ENCODE measurements at places on chromosomes 1 and 21.
A peak's percentile ranks its signal among the peaks of the same experiment; 100 is the strongest.

DNA sequence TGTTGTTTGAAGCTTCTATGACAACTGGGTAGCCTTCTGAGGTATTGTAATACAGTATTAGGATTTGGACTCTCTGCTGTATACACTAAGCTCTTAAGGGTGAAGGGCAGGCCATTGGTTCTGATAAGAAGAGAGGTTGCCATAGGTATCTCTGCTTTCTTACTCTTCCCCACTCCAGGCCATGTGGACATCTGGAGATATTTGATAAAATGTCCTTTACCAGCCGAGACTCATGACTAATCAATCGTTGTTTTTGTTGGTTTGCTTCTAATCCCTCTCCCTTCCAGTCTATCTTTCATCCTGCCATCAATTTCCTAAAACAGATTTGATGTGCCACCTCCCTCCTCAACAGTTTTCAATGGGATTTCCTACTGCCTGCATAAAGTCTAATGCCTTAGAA lies 64.6 kb upstream of the WDR26 start:
- no peak for DNase-seq

- no peak for DNase-seq
Measured at GRCh38 chr1:4177425-4178150, 277.5 kb upstream of the C1orf174 start.

DNA sequence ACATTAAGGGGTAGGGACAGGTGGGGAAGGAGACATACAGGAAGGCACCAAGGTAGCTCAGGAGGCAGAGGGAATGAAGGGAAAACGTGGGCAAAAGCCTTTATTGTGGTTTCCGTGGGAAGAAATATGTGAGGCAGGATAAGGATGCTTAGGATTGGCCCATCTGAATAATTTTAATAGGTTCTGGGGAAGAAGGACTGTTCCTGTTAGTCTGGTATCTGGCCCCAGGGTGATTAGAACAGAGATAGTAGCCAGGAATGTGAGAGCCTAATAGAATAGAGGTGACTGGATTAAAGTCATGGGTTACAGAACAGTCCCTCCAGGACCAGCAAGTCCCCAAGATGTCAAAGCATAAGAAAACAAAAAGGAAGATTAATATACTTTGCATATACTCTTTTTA lies 545.2 kb upstream of the CAMK1G start:
- DNase-seq = no peak

DNA sequence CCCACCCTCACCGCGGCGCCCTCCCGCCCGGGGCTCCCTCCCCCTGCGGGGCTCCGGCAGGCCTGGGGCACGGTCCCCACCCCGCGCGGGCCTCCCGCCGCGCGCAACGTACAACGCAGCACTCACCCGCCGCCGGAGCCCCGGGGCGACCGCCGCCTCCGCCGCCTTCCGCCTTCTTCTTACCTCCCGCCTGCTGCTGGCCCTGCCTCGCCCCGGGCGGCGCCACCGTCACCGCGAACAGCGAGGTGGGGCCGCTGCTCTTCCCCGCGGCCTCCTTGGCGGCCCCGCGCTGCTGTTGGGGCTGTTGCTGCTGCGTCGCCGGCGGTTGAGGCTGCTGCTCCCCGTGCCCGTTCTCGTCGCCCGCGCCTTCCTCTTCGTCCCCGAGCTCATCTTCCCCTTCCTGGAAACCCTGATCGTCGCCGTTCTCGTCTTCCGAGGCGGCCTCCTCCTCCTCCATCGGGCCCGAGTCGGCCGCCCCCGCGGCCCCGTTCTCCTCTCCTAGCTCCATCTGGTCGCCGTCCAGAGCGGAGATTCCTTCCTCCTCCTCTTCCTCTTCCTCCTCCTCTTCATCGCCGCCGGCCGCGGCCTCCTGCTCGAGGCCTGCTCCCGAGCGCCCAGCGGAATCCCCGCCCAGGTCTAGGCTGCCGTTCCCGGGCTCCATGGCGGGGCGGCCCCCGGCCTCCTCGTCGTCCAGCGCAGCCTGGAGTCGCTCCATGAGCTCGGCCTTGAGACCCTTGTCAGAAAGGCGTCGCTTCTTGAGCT lies 671 bp downstream of the HNRNPU start:
- DNase-seq = no peak

- DNase-seq = no peak
Measured at GRCh38 chr1:85289848-85290335, 13.5 kb upstream of the BCL10 start.

DNA sequence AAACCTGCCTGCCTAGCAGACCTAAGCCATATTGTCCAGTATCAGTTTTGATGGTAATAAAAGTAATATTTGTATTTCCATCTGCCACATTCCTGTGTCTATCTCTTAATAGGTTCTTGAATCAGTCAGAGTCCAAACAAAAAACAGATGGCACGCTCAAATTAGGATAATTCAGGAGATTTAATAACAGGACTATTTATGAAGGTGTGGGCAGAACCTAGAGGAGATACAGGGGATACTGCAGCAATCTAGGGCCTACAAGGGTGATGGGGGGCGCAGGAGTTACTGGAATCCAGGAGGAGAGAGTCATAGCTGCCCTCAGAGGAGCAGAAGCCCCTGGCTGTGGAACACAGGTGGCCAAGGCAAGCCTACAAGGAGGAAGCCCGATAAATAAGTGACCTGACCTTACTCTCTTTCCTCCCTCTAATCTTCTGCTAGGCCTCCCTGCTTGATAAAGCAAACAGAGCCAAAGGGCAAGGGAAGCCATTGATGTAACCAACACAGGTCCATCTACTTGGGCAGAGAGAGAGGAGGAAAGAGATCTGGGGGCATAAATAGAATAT lies 11.9 kb upstream of the HYI start:
- DNase-seq = no peak

DNA sequence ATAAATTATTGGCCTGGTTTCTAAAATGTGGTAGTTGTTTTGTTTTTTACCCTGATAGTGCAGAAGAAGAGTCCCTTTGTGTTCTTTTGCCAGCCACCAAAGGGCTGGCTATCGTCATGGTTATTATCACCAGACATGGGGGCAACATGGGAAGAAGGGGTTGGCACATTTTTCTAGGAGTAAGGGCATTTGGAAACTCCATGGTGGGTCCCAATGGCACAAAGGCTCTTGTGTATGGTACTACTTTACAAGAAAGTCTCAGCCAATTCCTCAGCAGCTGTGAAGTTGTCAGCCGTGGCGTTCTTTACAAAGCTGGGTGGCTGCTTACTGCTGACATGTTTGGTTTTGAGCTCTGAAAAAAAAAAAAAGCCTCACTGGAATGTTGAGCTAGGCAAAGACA lies 330.4 kb upstream of the ESRRG start:
- no peak for DNase-seq

DNA sequence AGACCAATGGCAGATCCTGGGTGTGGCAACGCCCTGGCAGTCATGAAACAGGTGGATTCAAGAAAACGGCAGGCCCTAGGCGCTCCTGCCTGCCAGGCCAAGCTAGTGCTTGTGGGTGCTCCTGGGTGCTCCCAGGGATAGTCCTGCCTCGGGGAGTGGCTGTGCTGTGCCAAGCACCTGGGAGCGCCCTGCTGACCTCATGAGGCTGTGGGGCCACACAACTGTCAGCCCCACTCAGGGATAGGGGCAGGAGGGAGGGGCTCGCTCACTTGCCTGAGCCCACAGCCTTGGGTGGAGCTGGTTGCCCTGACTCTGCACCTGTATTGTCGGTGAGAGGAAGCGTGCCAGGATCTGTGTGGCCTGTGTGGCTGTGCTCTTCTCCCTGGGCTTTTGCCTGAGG lies 9.4 kb downstream of the SNAP47 start:
- DNase-seq = no peak

- no peak for DNase-seq
Measured at GRCh38 chr1:118902711-118903191, 85.4 kb downstream of the TBX15 start.

- DNase-seq = peak; percentile 30
Measured at GRCh38 chr1:113859478-113860175, 11.9 kb downstream of the PTPN22 start.

- DNase-seq = no peak
Measured at GRCh38 chr1:15401391-15402055, 8.2 kb upstream of the EFHD2 start.

DNA sequence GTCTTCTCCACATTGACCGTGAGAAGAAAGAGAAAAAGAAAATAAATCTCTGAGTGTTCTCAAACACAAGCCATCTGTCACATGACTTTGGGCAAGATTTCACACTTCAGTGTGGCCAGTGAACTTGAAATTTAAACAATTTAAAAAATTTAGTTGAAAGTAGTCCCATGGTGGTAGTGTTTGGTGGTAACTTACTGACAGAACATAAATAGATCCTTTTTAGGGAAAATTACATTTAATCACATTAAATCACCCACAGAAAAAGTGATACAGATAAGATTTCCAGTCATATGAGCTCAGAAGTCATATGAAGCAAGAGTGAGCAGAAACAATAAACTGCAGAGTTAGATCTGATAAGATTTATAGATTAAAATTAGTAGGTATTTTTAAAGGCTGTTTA lies 31.9 kb upstream of the SGIP1 start:
- no peak for DNase-seq

DNA sequence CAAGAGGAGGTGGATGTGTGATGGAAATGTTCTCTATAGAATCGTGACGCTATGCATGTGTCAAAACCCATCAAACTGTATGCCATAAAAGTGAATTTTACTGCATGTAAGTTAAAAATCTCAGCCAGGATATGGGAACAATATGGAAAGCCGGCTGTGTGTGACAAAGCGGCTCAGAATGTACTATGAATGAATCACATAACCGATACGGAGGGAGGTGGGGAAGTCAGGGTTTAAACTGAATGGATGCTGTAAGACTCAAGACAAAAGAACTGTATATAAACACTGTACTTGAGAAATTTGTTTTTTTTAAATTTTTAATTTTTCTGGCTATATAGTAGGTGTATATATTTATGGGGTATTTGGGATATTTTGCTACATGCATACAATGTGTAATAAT lies 111.6 kb upstream of the PDE4B start:
- no peak for DNase-seq

- DNase-seq = no peak
Measured at GRCh38 chr1:240526312-240526711, 85.6 kb downstream of the GREM2 start.

DNA sequence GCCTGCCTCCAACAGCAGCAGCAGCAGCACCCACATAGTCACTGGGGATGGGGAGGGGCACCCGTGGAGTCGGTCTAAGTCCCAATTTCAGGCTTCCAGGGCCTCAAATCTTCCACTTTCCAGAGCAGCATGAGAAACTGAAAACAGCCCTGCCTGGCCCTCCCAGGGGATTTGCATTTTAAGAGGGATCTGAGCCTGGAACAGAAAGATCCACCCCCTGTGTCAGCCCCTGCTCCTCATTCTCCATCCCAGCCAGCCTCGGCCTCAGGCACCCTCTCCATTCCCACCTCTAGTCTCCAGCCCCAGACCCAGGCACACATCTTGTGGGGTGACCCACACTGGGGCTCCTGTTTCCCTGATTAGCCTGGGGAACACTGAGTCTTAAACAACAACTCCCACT lies 51.8 kb downstream of the FBXO2 start:
- DNase-seq = no peak

- no peak for DNase-seq
Measured at GRCh38 chr1:33119532-33120217, 38.7 kb downstream of the AZIN2 start.

DNA sequence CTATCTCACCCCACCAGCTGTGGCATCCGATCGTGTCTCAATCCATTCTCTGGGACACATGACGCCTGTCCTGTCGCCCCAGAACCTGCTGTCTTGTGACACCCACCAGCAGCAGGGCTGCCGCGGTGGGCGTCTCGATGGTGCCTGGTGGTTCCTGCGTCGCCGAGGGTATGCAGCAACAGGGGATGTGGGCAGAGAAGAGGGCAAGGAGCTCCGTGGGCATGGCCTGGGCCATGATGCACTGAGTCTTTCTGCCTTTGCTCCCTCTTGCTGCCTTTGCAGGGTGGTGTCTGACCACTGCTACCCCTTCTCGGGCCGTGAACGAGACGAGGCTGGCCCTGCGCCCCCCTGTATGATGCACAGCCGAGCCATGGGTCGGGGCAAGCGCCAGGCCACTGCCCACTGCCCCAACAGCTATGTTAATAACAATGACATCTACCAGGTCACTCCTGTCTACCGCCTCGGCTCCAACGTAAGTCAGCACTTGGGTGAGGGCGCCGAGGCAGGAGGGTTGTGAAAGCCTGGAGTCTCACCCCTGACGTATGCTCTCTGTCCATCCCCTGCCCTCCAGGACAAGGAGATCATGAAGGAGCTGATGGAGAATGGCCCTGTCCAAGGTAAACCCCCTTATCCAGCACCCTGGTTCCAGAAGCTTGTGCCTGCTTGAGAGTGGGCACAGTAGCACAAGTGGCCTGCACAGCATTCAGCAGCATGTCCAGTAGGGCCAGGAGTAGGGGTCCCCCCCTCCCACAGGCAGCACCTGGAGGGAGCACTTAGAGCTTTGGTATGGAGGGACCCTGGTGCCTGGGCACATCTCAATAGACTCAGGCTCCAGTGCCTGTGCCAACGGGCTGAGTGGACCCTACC lies 8.8 kb downstream of the TINAGL1 start:
- no peak for DNase-seq

DNA sequence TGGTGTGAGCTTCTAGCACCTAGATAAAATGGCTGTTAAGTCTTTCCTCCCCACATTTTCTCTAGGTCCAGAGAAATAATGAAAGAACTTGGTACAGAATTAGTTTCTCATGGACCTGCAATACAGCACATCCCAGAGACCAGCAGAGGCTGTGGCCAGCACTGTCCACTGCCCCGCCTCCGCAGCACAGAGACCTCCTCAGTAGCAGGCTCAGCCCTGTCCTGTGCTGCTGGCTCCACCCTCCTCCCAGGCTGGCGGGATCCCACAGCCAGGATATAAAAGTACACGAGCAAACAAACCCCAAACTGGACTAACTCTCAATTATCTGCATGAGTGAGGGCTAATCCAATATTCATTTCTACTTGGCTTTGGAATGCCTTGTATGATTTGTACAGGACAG lies 401.5 kb downstream of the RPS6KC1 start:
- no peak for DNase-seq

- DNase-seq = no peak
Measured at GRCh38 chr1:114238053-114238452, 84.4 kb upstream of the SYT6 start.

- no peak for DNase-seq
Measured at GRCh38 chr1:42944246-42944928, 14.3 kb downstream of the SLC2A1 start.

- no peak for DNase-seq
Measured at GRCh38 chr1:85621430-85621829, 40.9 kb downstream of the CCN1 start.

DNA sequence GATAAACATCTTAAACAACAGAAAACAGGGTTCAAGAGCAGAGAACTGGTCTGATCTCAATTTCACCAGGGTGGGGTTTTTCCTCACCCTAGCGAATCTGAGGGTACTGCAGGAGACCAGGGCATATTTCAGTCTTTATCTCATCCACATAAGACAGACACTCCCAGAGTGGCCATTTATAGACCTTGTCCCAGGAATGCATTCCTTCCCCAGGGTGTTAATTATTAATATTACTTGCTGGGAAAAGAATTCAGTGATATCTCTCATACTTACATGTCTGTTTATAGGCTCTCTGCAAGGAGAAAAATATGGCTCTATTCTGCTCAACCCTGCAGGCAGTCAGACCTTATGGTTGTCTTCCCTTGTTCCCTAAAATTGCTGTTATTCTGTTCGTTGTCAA lies 84.1 kb downstream of the LYPLAL1 start:
- no peak for DNase-seq
